ENCODE measurements at places on chromosomes 7 and 10.
A peak's percentile ranks its signal among the peaks of the same experiment; 100 is the strongest.

DNA sequence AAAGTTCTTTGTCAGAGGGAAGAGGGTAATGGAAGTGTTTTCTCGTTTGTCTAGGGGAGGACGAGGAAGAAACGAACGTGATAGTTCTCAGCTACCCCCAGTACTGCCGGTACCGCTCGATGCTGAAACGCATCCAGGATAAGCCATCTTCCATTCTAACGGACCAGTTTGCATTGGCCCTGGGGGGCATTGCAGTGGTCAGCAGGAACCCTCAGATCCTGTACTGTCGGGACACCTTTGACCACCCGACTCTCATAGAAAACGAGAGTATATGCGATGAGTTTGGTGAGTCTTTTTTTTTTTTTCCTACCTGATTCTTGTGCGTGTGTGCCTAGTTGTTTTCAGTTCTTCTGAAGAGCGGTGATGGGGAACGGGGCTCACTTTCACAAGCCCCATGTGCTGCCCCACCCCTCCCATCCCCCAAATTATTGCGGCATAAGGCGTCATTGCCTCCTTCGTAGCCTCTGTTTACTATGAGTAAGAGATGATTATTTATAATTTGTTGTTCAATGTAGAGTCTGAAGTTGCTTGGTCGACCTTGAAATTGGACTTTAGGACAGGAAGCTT is 98.6 kb downstream of the ARID5B start:
- no peak for DNase-seq

- DNase-seq = no peak
Observed at GRCh38 chr7:151086802-151087244, 548 bp downstream of the AGAP3 start.

GRCh38 chr7:116574025-116574822 is 49.4 kb downstream of the CAV1 start:
- DNase-seq = no peak

GRCh38 chr10:3365630-3366029 is 193.0 kb upstream of the PITRM1 start:
- DNase-seq = peak; percentile 69

- DNase-seq = no peak
Observed at GRCh38 chr10:113087165-113088029, 137.3 kb downstream of the TCF7L2 start.

DNA sequence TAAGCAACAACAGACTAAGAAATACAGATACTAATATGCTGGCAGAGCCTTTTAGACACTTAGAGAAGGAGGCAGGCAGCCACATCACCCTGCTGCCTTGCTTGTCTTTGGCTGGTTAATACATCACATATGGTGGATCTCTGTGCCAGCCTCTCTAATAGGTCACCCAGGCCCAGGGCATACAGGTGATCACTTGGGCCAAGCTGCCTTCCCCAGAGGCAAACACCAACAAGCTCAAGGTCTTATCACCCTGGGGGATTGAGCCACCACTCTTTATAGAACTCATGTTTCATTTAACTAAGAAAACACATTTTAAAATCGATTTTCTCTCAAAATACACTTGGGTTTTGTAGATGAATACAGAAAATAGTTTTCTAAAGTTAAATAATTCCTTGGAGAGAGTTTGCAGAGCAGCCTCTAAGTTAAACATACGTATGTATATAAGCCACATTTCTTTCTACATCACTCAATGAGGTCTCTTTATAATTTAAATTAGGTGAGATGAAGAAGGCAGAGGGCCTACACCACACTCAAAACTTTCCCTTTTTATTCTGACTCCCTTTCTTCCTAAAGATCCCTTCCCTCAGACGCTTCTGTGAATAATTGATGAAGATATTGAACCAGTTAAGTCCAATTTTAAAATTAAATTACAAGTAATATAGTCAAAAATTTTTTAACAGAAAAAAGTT is 556.8 kb upstream of the GHITM start:
- DNase-seq = no peak

DNA sequence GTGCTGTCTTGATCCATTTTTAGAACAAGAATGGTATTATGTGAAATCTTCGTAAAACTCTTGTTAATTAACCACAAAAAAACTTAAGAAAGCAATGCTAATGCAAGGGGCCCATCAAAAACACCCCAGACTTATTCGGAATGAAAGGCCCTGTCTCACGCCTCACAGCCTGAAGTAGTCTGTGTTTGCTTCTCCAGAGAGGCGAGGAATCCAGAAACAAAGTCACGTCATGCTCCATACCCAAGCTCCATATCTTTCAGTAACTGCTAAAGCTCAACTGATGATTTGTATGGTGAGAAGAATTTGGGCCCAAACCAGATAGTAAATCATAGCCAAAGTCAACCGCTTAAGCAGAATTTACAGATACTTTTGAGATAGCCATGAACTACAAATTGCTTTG is 155.4 kb downstream of the ATE1 start:
- no peak for DNase-seq

GRCh38 chr7:112876877-112877276 is 86.7 kb upstream of the TMEM168 start:
- no peak for DNase-seq
